Cardiac muscle cell (in vitro differentiated cells and primary cell): ENCODE measurements at places on chromosomes 5 and 9.

DNA sequence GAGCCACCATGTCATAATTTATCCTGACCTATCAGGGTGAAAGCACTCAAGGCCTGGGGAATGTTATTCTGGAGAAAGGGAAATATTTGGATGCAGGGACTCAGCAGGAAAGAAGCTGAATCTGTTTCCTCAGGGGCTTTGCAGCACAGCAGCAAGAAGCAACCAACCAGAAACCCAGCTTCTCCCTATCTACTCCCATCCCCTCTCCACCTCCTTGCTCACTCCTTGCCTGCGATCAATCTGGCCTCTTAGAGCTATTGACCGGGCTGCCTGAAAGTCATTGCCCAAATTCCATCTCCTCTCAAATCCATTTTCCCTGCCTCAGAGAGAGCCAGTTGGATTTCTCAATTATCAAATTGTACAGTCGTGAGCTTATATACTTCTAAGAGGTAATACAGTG lies 542.0 kb upstream of the TRPC7 start:
- H3K4me3 ChIP-seq = no peak overlapping the region
- peaks cover 15% of the 10 kb centered on the region for H3K4me1 ChIP-seq
- H3K27ac ChIP-seq = no peak overlapping the region
- no peaks in the 10 kb centered on the region for H3K36me3 ChIP-seq

DNA sequence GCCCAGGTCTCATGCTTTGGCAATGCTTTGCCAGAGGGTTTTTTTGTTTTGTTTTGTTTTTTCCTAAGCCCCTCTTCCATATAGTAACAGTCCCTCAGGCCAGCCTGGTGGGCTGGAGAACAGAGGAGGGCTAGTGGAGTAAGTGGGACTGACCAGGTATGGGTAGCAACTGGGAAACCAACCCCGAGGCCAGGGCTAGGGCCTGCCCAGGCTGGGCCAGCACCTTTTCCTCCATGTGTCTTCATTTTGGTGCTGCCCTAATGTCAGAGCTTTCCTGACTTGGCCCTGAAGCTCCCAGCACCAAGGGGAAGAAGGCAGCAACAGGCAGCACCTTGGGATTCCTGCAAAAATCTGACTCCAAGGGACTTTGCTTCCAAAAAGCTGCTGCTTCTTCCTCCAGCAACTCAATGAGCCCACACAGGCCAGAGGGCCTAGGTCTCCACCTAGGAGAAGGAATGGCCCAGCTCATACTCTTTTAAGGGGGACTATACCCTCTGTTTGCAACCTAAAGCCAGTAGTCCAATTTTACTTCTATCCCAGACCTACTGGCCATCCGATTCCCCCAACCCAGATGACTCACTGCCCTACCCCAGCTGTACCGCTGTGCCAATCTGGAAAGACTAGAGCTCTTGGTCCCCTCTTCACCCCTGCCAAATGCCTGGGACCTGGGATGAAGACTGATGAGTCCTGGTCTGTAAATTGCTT lies 105.1 kb downstream of the PSD2 start:
- no peak for DNase-seq
- H3K27me3 ChIP-seq = peaks cover 21% of the 10 kb centered on the region
- H3K4me1 ChIP-seq = peaks cover 11% of the 10 kb centered on the region
- H3K27ac ChIP-seq = no peak overlapping the region
- H3K36me3 ChIP-seq = no peaks in the 10 kb centered on the region

GRCh38 chr9:137294091-137294680 lies 7.9 kb downstream of the NRARP start:
- H3K27ac ChIP-seq = no peak overlapping the region
- H3K4me3 ChIP-seq = no peak overlapping the region
- peaks cover 1% of the 10 kb centered on the region for H3K4me1 ChIP-seq

GRCh38 chr9:72292256-72292682 lies 72.7 kb downstream of the ZFAND5 start:
- no peaks in the 10 kb centered on the region for H3K36me3 ChIP-seq
- H3K27me3 ChIP-seq = no peaks in the 10 kb centered on the region
- H3K27ac ChIP-seq = no peak overlapping the region
- peaks cover 6% of the 10 kb centered on the region for H3K4me1 ChIP-seq
